ENCODE measurements at places on chromosomes 12 and 14.
A peak's percentile ranks its signal among the peaks of the same experiment; 100 is the strongest.

GRCh38 chr12:110763583-110763982 lies 20.9 kb upstream of the PPP1CC start:
- no peak for DNase-seq

GRCh38 chr12:110998165-110998564 lies 77.8 kb upstream of the MYL2 start:
- no peak for DNase-seq

DNA sequence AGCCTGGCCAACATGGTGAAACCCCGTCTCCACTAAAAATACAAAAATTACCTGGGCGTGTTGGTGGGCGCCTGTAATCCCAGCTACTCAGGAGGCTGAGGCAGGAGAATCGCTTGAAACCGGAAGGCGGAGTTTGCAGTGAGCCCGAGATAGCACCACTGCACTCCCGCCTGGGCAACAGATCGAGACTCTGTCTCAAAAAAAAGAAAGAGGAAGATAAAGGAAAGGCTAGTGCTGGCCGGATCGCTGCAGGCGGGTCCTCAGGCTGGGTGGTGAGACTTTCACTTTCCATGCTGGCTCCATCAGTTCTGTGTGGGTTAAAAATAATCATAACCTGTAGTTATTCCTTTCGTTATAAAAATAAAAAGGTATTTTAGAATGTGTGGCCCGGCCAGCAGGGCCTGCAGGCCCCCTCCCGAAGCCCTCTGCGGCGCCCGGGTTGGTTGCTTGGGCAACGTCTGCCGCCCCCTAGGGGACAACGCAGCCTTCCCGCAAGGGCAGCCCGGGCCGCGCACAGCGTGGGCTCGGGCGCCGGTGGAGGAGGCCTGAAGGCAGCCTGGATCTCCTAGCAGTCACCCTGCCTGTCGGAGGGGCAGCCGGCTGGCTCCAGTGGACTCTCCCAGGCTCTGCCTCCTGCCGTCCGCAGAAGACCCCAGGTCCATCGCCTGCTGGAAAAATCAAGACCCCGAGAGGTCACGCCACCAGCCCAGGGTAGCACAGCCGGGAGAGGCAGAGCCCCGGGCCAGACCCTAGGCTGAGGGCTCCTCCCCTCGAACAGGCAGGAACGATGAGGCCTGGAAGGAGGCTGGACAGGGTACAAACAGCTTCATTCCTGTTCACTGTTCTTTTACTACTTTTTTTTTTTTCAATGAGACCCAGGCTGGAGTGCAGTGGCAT lies 5.0 kb upstream of the SLC25A47 start:
- DNase-seq, result peak; percentile 73

- no peak for DNase-seq
These were observed 58.2 kb upstream of the SLC2A13 start for GRCh38 chr12:40164034-40164433.

GRCh38 chr14:50225974-50226297 lies 5.4 kb downstream of the SOS2 start:
- DNase-seq, result no peak

DNA sequence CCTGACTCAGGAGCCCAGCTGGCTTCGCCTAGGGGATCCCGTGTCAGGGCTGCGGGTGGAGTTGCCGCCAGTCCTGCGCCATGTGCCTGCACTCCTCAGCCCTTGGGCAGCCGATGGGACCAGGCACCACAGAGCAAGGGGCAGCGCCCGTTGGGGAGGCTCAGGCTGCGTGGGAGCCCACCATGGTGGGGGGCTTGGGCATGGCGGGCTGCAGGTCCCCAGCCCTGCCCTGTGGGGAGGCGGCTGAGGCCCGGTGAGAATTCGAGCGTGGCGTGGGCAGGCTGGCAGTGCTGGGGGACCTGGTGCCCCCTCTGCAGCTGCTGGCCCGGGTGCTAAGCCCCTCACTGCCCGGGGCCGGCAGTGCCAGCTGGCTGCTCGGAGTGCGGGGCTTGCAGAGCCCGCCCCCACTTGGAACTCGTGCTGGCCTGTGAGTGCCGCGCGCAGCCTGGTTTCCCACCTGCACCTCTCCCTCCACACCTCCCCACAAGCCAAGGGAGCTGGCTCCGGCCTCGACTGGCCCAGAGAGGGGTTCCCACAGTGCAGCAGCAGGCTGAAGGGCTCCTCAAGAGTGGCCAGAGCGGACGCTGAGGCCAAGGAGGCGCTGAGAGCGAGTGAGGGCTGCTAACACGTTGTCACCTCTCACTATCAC lies 135.1 kb upstream of the SEL1L start:
- no peak for DNase-seq

GRCh38 chr14:96906434-96906833 lies 109.3 kb downstream of the VRK1 start:
- no peak for DNase-seq

- no peak for DNase-seq
These were observed 793.7 kb downstream of the RPS29 start for GRCh38 chr14:48792376-48793024.

DNA sequence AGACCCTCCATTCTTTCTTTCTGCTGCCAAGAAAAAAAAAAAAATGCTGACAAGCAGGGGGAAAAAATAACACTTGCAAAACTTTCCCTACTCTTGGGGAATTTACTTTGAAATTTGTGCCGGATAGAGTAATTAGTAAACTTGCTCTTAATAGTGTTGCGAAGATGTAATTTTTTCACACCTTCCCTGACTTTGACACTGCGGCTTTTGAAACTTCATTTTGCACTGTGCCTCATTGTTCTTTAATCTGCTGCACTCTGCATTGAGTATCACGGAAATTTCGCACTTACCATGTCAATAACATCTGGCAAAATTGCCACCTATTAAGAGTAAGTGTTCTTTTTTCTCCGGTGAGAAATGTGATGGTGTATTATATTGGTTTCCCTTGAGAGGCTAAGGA lies 596.1 kb downstream of the VRK1 start:
- no peak for DNase-seq

DNA sequence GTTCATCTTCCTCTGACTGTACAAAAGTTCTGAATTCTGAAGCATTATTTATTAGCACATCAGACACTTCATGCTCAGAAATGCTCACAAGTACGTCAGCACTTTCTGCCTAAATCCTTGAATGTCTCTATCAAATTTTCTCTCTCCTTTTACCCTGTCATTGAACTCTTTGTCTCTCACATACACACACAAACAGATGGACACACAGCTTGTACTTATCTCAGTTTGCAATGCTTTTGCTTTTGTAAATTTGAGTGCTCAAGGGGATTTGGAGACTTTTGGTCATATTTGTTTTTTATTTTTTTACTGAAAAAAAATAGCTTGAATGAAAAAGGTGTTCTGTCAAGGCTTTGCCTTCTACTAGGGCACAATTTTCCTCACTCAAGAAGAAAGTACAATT lies 64.2 kb upstream of the PDZRN4 start:
- DNase-seq, result no peak

All from retina (tissue), 1 donor.